Naive thymus-derived CD4-positive, alpha-beta T cell (primary cell): ENCODE measurements at places on chromosomes 4 and X. TPM values are rescaled to one million over a fixed set of nuclear protein-coding genes. Genes with fewer than 3 reads are reported as not detected.

EDA gene
- 3.2 TPM for total RNA-seq

KANTR gene
- 28.3 TPM for total RNA-seq

BST1 gene
- 0.65 TPM for total RNA-seq

POLN gene
- total RNA-seq: 3.7 TPM

H2BW2 gene
- not detected for total RNA-seq

CPLX1 gene
- total RNA-seq: 1.5 and 2.6 TPM in 2 replicates

FGD1 gene
- not detected for total RNA-seq

PASD1 gene
- not detected for total RNA-seq

FGG gene
- not detected for total RNA-seq

FAAH2 gene
- 9.7 TPM for total RNA-seq

ALAS2 gene
- not detected for total RNA-seq

HELT gene
- not detected for total RNA-seq

GLRB gene
- total RNA-seq: not detected

TIGD4 gene
- not detected for total RNA-seq

PAK3 gene
- 0.90 TPM for total RNA-seq

FGF16 gene
- not detected in 2 replicates for total RNA-seq

LINC00632 gene
- total RNA-seq: 1.6 TPM

UGT2B11 gene
- total RNA-seq: not detected in 2 replicates

RPA4 gene
- 0.51 and 0.87 TPM in 2 replicates for total RNA-seq

CLCN4 gene
- total RNA-seq: not detected in 2 replicates

ARX gene
- not detected for total RNA-seq

CNGA1 gene
- total RNA-seq: not detected

TEX13D gene
- not detected in 2 replicates for total RNA-seq

CLIC2 gene
- 1.7 TPM for total RNA-seq

ART3 gene
- total RNA-seq: not detected

NAP1L2 gene
- 2.8 TPM for total RNA-seq

GATA1 gene
- not detected in 2 replicates for total RNA-seq

CXCL13 gene
- 0.23 and 0.56 TPM in 2 replicates for total RNA-seq

MAP3K15 gene
- not detected for total RNA-seq

UCHL1 gene
- total RNA-seq: not detected

SULT1B1 gene
- total RNA-seq: 8.2 and 8.5 TPM in 2 replicates

CT45A8 gene
- total RNA-seq: not detected

ADH4 gene
- total RNA-seq: not detected

NHSL2 gene
- 0.46 TPM in 2 replicates for total RNA-seq

GAGE13 gene
- total RNA-seq: not detected

SPATA18 gene
- total RNA-seq: not detected

MND1 gene
- total RNA-seq: 12.7 and 13.5 TPM in 2 replicates

SSX4 gene
- total RNA-seq: not detected in 2 replicates

TLR6 gene
- total RNA-seq: 1.9 TPM

PTCHD1 gene
- total RNA-seq: not detected in 2 replicates

PABPC1L2B gene
- total RNA-seq: not detected in 2 replicates

DIPK2B gene
- not detected for total RNA-seq

PABPC5 gene
- not detected for total RNA-seq

ZNF157 gene
- 2.0 TPM for total RNA-seq

PWWP3B gene
- total RNA-seq: not detected

YY2 gene
- total RNA-seq: 1.3 TPM

VCX3B gene
- not detected in 2 replicates for total RNA-seq

FAM133A gene
- 0.22 TPM for total RNA-seq

ERVMER34-1 gene
- total RNA-seq: not detected

FOXP3 gene
- 0.76 TPM for total RNA-seq
